ENCODE measurements at places on chromosomes 5 and 9.

- DNase-seq = no peak
Measured at GRCh38 chr5:102890133-102890532, 135.0 kb downstream of the PAM start.

DNA sequence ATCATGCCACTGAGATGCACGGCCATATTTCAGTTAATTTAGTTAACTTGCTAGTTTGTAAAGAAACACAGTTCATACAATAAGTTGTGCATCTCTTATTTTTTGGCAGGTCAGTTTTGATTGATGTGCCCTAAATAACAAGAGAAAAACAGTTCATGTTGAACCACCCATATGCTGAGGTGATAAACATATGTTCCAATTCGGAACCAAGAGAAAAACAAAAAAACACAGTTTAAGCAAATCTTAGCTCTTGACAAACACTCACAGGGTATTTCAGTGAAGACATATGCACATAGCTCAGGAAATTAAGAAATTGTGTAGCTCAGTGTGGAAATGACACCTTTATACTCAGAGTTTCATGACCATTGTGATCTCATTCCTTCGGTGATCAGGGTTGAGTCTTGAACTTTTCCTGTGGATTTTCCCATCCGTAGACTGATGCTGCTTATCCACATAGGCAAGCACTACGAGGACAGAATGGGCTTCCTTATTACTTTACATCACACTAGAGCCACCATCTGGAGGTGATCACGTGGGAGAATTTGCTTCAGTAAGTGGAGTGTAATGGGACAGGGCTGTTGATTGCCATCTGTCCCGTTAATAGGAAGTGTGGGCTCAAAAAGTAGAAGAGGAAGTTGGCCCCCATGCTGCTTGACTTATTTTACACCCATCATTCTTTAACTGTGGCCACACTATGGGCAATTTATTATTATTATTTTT, 773.0 kb downstream of the MTRR start:
- no peak for DNase-seq

DNA sequence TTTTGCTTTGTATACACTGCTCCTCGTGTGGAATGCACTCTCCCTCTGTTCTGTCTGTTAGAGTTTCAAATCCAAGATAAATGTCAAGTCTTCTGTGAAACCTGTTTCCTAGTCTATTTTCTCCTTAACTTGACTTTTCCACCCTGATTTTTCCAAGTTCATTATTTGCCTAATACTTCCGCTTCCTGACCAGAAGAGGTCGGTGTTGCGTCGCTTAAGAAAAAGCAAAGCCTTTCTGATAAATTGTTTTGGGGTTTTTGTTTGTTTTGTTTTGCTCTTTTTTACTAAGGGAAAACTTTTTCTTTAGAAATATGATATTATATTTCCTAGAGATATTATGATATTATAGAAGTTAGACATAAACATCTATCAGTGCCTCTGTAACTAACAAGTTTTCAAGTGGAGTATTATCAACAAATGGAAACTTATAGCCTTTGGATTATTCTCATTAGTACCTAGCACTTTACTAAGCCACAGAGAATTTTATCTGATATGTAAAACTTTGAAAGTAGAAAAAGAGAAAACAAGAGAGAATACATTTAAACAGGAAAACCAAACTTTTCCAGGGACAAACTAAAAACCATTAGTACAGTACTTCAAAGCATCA, 55.8 kb downstream of the PHAX start:
- peak; percentile 2 for DNase-seq

GRCh38 chr9:132037458-132037857, 42.2 kb downstream of the MED27 start:
- no peak for DNase-seq

- DNase-seq = no peak
Measured at GRCh38 chr9:32551276-32552051, 663 bp upstream of the SMIM27 start.

Data from AG09309 (cell line).